ENCODE measurements at places on chromosomes 2 and 18.

GRCh38 chr18:59414111-59414653 is 55.1 kb upstream of the LMAN1 start:
- no peak for DNase-seq

DNA sequence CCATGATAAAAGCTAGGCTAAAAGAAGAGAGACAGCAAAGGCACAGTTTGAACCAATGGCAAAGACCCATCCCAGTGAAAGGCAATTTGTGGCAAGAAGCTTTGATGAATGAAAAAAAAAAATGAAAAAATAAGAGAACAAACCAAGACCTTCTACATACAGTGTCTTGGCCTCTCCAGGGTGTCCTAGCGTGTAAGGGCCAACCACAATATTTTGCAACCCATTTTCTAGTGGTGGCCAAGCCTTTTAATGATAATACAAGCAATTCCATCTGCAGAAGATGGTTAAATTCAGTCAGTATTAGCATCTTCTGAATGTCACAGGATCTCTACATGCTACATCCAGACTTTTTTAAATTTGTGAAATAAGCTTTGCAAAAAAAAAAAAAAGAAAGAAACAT is 270.4 kb downstream of the LRATD1 start:
- no peak for DNase-seq

DNA sequence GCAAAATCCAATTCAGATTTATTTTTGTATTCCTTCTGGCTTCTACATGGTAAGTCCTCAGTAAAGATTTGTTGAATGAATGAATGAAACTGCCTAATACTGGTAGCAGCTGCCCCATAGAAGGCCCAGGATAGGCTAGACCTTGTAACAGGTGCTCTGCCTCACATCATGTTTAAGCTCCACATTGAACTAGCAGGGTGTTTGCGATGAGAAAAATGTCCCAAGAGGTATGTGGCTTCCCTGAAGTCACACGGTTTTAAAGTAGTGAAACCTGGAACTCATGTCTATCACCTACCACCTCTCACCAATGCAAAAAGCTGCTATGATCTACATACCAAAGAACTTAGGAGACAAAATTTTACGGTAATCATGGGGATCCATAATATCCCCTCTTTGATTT is 765 bp upstream of the LHCGR start:
- no peak for DNase-seq

- DNase-seq, result no peak
These were observed 40.4 kb downstream of the SYT4 start for GRCh38 chr18:43236921-43237320.

DNA sequence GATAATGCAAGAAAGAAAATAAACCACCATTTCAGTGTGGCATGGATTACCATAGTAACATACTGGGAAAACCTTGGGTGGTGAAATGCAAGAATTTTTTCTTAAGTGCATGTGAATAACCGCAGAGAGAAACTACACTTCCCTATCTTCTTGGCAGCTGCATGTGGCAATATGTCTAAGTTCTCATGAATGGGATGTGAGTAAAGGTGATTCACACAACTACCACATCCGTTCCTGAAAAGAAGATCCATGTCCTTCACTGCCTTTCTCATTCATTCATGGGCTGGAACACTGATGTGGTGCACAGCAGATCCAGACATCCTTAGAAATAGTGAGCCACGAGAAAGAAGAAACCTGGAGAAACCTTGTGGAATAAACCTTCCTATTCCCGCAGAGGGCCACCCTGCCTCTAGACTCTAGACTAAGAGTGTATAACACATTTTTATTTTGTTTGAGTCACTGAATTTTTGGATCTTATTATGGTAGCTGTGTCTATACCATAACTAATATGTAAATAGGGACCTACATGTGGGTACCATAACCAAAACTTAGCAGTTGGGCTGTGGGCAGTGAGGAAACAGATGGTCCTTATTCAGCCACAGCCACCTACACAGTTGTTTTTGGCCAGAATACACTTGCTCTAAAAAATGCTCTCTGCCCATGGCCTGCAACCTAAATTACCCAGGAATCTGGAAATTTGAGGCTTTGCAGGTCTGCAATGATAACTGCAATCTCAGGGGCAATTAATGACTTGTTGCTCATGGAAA is 573.3 kb downstream of the LRP1B start:
- no peak for DNase-seq

DNA sequence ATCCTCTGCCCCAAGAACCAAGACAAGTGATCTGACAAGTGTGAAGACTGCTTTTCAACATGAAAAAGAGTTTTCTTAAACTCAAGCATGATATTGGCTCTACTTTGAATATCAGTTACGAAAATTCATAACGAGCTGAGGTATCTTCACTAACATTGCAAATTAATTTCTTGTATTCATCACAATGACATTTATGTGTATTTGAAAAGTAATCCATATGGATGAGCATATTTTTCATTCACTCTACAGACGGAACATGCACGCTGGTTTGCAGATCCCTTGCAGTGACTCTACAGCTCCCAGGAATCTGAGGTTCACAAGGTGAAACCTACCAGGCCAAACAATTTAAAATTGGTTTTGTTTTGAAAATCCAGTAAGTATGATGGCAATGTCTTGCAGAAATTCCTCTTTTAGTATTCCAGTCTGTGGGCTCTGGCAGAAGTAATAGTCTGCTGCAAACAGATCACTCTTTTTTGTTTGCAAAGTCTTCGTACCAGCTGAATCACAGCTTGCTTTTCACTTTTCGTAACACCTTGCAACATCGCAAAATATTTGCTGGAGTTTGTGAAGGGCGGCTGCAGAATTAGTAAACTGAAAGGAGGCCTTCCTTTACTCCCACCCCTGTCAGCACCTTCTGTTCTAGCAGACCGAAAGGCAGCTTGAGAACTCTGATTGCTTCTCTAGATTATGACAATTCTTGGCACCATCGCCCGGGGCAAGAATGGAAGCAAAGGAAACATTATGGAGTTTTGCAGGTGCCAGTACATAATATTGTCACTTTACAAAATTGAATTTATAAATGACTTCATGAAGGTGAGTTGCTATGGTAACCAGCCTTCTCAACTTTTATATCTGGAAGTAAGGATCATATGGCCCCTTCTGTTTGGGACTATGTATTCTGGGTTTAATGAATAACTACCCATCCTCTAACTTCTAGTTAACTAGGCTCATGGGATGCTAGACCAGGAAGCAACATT is 168.7 kb downstream of the TMEM247 start:
- DNase-seq, result no peak

- no peak for DNase-seq
These were observed 88.1 kb upstream of the KLF7 start for GRCh38 chr2:207253666-207254345.

DNA sequence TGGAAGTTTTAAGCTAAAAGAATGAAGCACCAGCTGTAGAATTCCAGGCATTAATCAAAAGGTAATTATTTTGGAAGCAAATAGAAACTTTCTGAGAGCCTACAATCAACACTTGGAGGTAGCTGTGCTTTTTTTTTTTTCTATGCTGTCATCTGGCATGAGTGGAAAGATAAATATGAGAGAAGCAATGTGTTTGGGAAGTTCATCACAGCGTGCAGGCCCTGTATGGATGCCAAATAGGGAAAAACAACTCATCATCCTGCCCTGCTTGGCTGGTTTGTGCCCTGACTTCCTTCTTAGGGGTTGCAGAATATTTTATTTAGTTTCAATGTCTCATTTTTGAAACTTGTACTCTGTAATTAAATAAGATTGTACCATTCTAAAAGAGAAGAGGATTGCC is 437.4 kb downstream of the PIK3C3 start:
- no peak for DNase-seq

DNA sequence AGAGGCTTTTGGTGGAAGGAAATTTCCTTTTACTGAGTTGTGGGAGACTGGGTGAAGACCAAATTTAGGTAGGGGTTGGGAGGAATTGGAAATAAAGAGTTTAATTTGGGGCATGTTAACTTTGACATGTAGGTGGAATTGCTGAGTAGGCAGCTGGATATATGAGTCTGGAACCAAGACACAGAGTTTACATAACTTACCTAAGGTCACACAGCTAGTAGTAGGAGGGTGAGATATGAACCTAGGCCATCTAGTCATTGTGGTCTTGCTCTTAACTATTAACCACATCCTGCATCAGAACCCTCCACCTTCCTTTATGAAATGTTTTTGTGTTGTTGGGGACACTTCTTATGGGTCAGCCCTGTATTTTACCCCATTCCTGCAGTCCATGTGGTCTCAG is 113.1 kb downstream of the ICOS start:
- no peak for DNase-seq

- peak; percentile 36 for DNase-seq
These were observed 77.7 kb downstream of the GULP1 start for GRCh38 chr2:188369365-188369764.

GRCh38 chr2:24472416-24472815 is 18.6 kb upstream of the NCOA1 start:
- DNase-seq, result no peak

GRCh38 chr2:102048465-102048864 is 56.7 kb downstream of the IL1R2 start:
- no peak for DNase-seq

DNA sequence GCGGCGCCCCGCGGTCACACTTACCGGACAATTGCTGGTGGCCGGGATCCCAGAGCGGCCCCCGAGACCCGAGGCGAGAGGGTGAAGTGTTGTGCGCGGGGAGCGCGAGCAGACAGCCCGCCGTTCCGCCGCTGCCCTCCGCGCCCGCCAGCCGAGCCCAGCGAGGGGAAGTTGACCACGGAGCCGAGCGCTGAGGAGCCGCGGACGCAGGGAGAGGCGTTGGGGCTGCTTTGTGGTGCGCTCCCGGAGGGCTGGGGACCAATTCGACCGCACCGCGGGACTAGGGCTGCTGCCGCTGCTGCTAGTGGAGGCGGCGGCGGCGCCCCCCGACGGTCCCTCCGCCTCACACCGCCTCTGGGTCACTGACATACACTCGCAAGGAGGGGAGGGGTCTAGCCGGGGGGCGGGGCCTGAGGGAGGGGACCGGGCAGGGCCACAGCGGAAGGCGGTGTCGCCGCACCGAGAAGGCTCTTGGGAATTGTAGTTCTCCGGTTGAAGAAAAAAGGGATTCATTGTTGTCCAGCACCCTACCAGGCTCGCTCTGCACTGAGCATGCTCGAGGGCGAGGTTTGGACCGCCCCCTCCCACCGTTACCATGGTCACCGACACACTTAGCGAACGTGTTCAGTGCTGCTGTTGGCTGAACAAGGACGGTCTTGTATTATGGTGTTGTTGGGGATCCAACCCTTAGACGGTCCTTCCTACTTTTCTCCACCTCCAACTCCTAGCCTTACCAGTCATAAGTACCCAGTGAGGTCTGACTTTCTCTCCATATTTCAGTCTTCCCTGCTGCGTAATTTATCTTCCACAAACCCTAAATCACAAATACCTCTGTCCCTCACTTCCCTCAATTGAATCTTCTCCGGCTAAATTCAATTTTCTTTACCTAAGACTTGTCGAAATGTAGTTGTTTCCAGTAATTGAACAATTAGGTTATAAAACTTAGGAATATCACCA is at the start of gene PELI1:
TSS of gene PELI1 (minus strand) at position 364 of the 957 bp plus-strand sequence. CDS start 36,110 bp downstream, outside the sequence.
- peak; percentile 97 for DNase-seq

- no peak for DNase-seq
These were observed 915 bp downstream of the CUL3 start for GRCh38 chr2:224584111-224584784.
